ENCODE measurements at places on chromosomes 1 and 21.

GRCh38 chr1:152227310-152227928, 3.4 kb upstream of the HRNR start:
- no peak for DNase-seq

DNA sequence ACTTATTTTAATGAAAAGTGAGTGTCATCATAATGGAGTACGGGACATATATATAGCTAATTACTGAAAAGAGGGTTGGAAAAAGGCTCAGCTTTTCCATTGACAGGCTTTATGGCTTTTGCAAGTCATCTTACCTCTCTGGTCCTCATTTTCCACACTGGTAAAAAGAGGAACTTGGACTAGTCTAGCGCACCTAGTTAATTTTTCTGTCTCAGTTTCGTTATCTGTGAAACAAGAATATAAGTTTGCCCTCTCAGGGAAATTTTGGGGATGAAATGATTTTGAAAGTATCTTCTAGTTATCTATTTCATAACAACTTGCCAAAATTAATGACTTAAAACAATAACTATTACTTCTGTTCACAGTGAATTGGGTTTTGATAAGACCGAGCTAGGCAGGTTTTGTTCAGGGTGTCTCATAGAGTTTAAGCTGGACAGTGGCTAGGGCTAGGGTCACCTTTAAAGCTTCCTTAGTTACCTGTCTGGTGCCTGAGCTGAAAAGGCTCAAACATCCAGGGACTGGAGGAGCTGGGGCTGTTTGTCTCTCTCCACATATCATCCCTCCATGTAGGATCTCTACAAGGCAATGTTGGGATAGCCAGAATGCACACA, 91.7 kb downstream of the TYW3 start:
- DNase-seq = no peak

- peak; percentile 63 for DNase-seq
Measured at GRCh38 chr1:156814571-156815260, 1.9 kb downstream of the SH2D2A start.

DNA sequence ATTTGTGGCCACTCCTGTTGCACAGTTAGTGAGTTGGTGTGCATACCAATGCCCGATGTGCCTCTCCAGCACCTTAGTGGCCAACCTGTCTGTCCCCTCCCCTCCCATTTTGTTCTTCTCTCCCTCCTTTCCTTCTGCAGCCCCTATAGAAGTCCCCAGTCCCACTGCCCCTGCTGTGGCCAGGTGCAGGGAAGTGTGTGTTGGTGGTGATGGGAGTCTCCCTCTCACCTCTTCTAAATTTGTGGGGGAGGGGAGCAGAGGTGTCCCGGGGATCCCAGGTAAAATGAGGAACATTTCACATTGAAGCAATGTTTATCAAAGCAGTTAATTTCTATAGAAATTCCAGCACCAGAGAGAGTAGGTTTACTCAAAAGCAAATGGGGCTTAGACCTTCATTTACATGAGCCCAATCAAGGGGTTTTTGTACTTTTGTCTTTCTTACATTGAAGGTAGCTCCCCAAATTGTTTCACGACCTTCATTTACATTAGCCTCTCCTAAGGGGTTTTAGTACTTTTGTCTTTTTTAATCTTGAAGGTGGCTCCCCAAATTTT, 3.0 kb upstream of the C1orf21 start:
- DNase-seq = no peak

GRCh38 chr1:246295340-246295739, 211.7 kb downstream of the SMYD3 start:
- no peak for DNase-seq

DNA sequence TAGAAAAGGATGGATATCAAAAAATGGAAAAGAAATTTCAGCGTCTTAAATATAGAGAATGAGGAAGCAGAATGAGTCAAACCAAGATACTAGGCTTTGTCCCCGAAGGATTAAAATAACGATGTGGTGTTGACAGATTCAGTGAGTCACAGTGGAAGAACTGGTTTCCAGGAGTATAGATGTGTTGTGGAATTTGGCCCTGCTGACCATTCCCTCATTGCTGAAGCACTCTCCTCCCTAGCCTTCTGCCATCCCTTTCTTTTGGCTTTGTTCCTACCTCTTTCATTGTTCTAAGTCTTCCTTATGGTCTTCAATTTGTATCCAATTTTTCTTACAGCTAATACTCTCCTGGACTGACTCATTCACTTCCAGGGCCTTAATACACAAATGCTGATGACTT, 23.1 kb upstream of the USP25 start:
- DNase-seq = no peak

DNA sequence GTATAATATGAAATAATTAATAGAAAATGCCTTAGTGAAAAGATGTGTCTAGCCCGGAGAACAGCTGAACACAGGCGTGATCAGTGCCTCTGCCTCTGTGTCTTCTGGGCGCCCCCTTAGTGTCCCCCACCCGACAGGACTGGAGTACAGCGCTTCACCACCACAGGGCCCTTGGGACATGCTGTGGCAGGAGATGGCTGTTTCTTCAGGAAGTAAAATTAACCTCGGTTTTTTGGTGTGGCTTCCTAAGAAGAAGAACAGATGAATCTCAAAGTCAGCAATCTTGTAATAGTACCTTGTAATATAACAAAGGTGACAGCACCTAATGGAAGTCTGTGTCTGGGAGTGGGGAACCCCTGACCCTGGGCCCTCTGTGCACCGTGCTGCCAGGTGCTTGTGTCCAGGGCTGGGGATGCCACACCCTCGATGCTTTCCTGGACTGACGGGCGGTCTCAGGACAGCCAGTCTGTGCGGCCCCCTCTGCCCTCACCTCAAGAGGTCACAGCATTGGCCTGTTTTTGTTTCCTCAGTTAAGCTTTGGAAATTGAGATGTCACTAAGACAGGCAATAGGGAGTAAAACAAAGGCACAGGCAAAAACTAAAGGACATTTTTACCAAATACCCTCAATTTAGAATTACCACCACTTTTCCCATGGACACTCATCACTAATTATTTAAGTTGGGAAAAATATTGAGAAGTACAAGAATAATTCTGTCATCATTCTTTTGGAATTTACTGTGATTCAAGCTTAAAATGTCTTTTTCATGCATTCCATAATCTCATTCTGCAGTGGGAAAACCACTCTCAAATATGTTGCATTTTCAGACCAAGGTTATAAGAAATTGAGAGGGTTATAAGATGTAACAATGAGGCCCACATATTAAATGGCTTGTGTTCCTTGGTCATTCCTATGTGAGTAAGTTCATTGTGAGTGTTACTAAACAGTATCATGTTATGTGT, 79.3 kb downstream of the ADARB1 start:
- no peak for DNase-seq

GRCh38 chr1:192756847-192757246, 52.0 kb upstream of the RGS2 start:
- DNase-seq = no peak

DNA sequence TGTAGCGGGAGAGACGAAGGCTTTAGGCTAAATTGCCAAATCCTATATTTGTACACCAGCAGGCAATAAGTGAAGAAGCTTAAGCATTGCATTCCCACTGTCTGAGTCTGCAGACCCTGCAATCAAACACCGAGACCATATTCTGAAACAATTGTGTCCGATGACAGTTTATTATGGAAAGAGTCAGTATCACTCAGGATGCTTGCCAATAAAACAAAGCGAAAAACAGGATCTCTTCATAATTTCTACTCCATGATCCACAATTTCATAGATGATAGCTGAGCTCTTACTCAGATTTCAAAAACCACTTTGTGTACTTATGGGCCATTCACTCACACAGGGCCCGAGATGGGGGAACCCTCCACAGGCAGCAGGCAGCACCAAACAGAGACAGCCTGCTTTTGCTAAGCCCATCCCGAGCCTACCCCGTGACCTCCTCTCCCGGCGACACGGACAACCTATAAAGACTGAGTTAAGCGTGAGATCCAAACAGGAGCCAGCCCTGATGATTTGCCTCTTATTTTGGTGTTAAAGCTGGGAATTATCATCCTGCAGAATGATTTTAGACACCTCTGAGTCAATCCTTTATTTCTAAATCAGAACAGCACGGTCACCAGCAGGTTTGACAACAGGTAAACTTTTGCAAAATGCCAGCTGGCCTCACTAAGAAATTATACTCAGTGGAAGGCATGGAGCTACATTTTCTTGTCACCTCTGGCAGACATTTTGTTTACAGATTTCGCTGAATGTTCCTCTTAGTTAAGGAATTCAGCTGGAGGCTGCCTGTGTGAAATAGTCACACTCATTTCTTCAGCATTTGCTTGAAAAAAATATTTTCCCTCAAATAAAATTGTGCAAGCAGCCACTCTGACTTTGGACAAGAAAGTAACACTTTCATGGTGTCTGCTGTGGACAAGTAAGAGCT, 212.4 kb downstream of the GPATCH2 start:
- no peak for DNase-seq

- DNase-seq = no peak
Measured at GRCh38 chr1:203992440-203992839, 80.5 kb upstream of the SOX13 start.

DNA sequence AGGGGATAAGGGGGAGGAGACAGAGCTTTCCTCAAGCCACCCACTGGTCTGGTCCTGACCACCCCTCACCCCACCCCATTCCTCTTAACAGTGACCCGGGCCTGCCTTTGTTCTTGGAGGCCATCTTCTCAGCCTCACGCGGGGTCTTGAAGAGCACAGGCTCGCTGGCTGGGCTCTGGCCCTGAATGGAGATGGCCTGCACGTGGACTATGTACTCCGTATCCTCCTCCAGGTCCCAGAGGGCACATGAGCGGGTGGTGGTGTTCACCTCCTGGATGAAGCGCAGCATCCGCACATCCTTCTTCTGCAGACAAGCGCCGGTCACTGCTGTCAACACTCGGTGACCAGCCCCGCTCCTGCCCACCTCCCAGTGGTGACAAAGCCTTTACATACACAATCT, 2.6 kb downstream of the FNDC5 start:
- DNase-seq = no peak

Measured in activated CD4-positive, alpha-beta T cell treated with anti-CD3 and anti-CD28 coated beads for 48 hours (primary cell).